ENCODE measurements at places on chromosomes 3 and 15.

GRCh38 chr15:48677821-48678220 lies 32.3 kb upstream of the FBN1 start:
- no peaks in the 10 kb centered on the region for H3K27me3 ChIP-seq
- peaks cover 24% of the 10 kb centered on the region for H3K4me1 ChIP-seq
- no peaks in the 10 kb centered on the region for H3K36me3 ChIP-seq
- no peak overlapping the region for H3K27ac ChIP-seq
- no peak for DNase-seq
- H3K4me3 ChIP-seq = no peak overlapping the region

GRCh38 chr3:113552851-113553250 lies 20.5 kb downstream of the SIDT1 start:
- DNase-seq = no peak
- peaks cover 10% of the 10 kb centered on the region for H3K4me1 ChIP-seq
- H3K27ac ChIP-seq = no peak overlapping the region
- no peaks in the 10 kb centered on the region for H3K36me3 ChIP-seq

DNA sequence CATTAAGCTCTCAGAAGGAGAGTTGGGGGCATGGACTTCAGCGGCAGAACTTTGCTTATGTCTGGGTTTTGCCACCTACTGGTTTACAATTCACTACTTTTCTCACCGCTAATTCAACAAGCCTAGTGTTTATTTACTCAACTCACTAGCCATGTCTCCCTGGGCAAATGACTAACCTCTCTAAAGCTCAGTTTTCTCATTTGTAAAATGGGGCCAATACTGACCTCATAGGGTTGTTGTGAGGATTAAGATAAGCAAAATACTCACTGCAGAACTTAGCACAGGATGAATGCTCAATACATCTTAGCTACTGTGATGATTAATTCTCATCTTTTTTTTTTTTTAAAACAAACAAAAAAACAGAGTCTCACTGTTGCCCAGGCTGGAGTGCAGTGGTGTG lies 106.3 kb downstream of the CADPS start:
- no peak for DNase-seq
- H3K27ac ChIP-seq = no peak overlapping the region
- H3K27me3 ChIP-seq = no peaks in the 10 kb centered on the region
- no peak overlapping the region for H3K4me3 ChIP-seq

DNA sequence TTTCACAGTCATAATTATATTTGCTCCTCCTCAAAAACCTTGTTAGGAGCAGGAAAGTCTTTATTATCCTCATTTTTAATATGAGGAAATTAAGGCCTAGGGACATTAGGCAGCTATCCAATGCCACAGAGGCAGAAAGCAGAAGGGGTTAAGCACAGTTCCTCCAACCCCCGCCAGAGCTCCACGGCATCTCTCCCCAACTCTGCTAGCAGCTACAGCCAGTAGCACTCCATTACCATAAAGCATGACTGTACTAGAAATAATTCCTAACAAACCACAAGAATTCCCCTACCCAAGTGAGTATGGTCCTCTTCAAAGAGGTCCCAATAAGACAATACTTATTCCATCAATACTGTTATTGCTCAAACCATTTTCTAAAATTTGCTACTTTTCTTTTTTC lies 9.8 kb downstream of the HEG1 start:
- H3K4me3 ChIP-seq = no peak overlapping the region
- peaks cover 21% of the 10 kb centered on the region for H3K4me1 ChIP-seq
- no peaks in the 10 kb centered on the region for H3K27me3 ChIP-seq
- no peak overlapping the region for H3K27ac ChIP-seq

DNA sequence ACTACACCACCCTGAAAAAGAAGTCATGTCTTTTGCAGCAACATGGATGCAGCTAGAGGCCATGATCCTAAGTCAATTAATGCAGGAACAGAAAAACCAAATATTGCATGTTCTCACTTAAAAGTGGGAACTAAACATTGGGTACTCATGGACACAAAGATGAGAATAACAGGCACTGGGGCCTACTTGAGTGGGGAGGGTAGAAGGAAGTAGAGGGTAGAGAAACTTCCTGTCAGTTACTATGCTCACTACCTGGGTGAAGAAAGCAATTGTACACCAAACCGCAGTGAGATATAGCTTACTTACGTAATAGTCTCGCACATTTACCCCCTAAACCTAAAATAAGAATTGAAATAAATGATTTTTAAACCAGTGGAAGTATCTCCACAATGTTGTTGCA lies 480.5 kb upstream of the ARRDC4 start:
- H3K4me3 ChIP-seq = no peak overlapping the region
- DNase-seq = no peak
- no peaks in the 10 kb centered on the region for H3K36me3 ChIP-seq
- no peak overlapping the region for H3K27ac ChIP-seq
- H3K27me3 ChIP-seq = peaks cover 3% of the 10 kb centered on the region

Data from RWPE2 (cell line).